ENCODE measurements at places on chromosomes 13 and 19. TPM values are rescaled to one million over a fixed set of nuclear protein-coding genes. Genes with fewer than 3 reads are reported as not detected.

DNA sequence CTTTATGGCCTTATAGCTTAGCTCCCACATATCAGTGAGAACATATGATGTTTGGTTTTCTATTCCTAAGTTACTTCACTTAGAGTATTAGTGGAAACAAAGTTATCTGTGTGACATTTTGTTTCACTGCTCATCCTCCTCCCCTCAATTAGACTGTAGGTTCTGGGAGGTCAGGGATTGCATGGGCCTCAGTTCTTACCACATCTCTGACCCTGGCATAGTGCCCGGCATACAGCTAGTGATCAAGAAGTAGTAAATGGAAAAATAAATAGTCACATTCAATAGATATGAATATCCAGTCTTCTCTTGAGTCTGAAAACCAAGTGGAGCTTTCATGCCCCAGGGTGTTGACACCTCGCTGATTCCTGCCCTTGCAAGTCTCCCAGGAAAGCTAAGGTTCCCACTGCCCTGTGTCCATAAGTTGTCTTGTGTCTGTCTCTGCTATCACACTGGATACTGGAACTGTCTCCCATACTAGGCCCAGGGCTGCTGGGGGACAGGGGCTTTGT lies 249.5 kb upstream of the TSHZ3 start:
- H3K4me1 ChIP-seq: peaks cover 26% of the 10 kb centered on the region
- H3K4me3 ChIP-seq: no peak overlapping the region
- no peaks in the 10 kb centered on the region for H3K27me3 ChIP-seq
- no peak overlapping the region for H3K27ac ChIP-seq
- no peak for DNase-seq

GRCh38 chr13:29165840-29166239 lies 345.7 kb downstream of the MTUS2 start:
- H3K27me3 ChIP-seq: no peaks in the 10 kb centered on the region
- H3K36me3 ChIP-seq: no peaks in the 10 kb centered on the region
- no peak overlapping the region for H3K27ac ChIP-seq
- no peak overlapping the region for H3K4me3 ChIP-seq
- no peaks in the 10 kb centered on the region for H3K4me1 ChIP-seq

DNA sequence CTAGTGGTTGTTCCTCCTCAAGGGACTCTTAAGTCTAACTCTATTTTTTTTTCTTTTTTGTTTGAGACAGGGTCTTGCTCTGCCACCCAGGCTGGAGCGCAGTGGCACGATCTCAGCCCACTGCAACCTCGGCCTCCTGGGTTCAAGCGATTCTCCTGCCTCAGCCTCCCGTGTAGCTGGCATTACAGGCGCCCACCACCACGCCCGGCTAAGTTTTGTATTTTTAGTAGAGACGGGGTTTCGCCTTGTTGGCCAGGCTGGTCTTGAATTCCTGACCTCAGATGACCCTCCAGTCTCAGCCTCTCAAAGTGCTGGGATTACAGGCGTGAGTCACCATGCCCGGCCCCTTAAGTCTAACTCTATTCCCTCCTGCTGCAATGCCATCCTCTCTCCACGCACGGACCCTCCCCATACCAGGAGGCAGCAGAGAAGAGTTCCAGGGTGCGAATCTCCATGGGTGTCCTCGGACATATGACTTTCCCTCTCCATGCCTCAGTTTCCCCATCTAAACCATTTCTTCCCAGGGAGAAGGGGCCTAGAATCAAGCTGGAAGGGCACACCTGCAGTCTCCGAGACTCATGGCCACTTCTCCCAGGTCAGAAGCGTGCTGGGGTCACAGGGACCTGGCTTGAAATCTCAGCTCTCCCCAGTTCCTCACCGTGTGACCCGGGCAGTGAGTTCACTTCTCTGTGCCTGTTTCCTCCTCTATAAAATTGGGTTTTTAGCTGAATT lies 6.0 kb upstream of the BCL3 start:
- H3K36me3 ChIP-seq: no peaks in the 10 kb centered on the region
- peaks cover 3% of the 10 kb centered on the region for H3K4me1 ChIP-seq
- no peaks in the 10 kb centered on the region for H3K27me3 ChIP-seq

DNA sequence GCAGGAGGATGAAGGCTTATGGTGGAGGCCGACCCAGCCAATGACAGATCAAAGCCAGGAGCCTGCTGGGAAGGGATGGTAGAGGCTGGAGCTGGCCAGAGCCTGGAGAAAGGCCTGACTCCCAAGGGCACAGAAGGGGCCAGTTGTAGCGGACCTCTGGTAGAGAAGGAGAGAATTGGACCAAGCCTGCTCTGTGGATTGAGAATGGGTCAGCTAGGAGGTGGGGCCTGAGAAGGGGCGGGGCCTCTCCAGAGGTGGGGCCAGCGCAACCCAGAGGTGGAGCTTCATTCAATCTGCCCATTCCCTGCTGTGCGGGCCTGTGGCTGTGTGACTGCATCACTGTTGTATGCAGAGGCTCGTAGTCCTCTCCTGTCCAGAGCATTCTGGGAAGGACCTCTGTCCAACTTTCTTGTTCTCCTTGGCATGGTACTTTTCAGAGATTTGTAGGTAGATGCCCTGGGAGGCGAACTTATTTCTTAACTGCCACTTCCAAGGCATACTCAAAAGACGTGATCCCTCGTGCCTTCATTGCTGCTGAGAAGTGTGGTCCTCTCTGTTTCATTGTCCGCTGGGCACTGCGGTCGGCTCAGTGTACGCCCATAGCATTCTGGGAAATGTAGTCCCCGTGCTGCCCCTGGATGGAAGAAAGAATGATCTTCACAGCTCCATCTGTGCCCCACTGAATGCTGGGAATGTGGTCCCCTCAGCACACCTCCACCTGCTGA lies 6.7 kb downstream of the GRIN2D start:
- peak; percentile 73 for DNase-seq
- H3K4me1 ChIP-seq: peaks cover 6% of the 10 kb centered on the region
- no peaks in the 10 kb centered on the region for H3K27me3 ChIP-seq
- H3K27ac ChIP-seq: no peak overlapping the region

DNA sequence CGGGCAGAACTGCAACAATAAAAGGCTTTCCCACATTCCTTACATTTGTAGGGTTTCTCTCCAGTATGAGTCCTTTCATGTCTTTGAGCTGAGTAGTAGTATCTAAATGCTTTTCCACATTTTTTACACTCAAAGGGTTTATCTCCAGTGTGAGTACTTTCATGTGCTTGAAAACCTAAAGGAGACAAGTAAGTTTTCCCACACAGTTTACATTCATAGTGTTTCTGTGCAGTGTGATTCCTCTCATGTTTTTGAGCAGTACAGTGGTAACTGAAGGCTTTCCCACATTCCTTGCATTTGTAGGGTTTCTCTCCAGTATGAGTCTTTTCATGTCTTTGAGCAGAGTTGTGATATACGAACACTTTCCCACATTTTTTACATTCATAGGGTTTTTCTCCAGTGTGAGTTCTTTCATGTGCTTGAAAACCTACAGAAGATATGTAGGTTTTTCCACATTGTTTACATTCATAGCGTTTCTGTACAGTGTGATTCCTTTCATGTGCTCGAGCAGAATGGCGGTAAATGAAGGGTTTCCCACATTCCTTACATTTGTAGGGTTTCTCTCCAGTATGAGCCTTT lies 47.0 kb downstream of the ZNF44 start:
- H3K4me1 ChIP-seq: no peaks in the 10 kb centered on the region
- H3K27me3 ChIP-seq: no peaks in the 10 kb centered on the region
- H3K4me3 ChIP-seq: no peak overlapping the region
- peaks cover 17% of the 10 kb centered on the region for H3K36me3 ChIP-seq

DNA sequence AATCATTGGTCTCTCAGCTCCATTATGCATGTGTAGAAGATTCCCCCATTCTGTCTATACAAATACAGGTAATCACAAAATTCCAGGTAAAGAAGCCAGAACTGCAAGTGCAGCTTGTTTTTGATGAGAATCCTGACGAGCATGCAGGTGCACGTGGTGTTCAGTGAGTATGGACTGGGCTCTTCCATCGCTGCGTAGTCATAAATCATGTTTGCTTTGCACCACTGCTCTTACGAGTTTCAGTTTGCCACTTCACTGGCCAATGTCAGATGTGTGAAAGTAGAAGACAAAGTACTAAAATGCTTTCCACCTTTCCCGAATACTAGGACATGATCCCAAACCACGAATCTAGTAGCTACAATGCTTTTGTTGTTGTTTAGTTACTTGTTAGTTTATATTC lies 390.7 kb downstream of the LIG4 start:
- no peak overlapping the region for H3K27ac ChIP-seq
- H3K4me3 ChIP-seq: no peak overlapping the region
- no peaks in the 10 kb centered on the region for H3K27me3 ChIP-seq
- no peak for DNase-seq

DNA sequence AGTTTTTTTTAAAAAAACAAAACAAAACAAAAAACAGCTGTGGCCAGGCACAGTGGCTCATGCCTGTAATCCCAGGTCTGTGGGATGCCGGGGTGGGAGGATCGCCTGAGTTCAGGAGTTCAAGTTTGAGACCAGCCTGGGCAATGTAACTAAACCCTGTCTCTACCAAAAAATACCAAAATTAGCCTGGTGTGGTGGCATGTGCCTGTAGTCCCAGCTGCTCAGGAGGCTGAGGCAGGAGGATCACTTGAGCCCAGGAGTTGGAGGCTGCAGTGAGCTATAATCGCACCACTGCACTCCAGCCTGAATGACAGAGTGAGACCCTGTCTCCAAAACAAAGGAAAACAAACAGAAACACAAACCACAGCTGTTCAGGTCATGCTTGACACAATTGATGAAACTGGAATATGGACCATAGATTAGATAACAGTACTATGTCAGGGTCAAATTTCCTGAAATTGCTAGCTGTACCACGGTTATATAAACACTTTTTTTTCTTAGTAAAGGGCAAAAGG lies 6.9 kb upstream of the ANGPTL4 start:
- no peak overlapping the region for H3K27ac ChIP-seq
- H3K27me3 ChIP-seq: no peaks in the 10 kb centered on the region
- H3K36me3 ChIP-seq: no peaks in the 10 kb centered on the region
- H3K4me3 ChIP-seq: no peak overlapping the region
- H3K4me1 ChIP-seq: no peaks in the 10 kb centered on the region

DNA sequence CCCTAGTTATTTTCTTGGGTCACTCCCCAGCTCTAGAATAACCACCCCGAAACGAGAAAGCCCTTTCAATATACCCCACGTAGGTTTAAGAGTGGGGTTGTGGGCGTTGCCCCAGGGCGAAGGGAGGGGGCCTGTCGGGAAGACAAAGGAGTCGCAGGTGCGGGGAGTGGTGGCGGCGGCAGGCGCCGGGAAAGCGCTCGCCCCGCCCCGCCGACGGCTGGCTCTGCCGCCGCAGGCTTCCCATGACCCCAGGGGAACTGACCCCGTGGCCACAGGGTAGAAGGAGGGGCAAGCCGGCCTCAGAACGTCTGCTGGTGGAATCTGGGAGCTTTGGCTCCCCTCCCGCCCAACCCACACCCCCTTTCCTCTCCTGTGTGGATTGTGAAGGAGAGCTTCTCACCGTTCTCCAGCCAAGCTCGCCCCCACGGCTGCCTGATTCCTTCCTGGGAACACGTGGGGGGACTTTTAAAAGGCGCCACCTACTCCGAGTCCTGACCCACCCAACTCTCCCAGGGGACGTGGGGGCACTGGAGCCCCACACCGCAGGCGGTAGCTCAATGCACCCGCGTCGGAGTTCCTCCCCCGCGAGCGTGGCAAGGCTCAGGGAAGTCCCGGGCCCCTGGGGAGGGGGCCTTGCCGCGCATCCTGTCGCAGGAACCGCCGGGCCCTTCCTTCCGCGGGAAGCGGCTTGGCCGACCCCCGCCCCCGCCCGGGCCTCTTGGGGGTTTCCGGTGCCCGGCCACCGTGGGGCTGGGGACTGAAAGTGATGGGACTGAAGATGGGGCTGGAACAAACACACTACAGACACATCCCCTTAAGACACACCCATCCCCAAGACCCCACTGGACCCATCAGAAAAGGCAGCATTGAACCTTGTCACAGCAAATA lies 5.5 kb downstream of the IER2 start:
- H3K27me3 ChIP-seq: no peaks in the 10 kb centered on the region
- H3K27ac ChIP-seq: no peak overlapping the region
- peak; percentile 43 for DNase-seq
- H3K4me1 ChIP-seq: peaks cover 49% of the 10 kb centered on the region
- H3K4me3 ChIP-seq: peak overlapping the region; percentile 6
- H3K36me3 ChIP-seq: no peaks in the 10 kb centered on the region

GRCh38 chr19:43300876-43301765 lies 31.8 kb upstream of the PSG9 start:
- no peaks in the 10 kb centered on the region for H3K4me1 ChIP-seq
- no peak overlapping the region for H3K27ac ChIP-seq
- H3K27me3 ChIP-seq: no peaks in the 10 kb centered on the region
- DNase-seq: no peak

DNA sequence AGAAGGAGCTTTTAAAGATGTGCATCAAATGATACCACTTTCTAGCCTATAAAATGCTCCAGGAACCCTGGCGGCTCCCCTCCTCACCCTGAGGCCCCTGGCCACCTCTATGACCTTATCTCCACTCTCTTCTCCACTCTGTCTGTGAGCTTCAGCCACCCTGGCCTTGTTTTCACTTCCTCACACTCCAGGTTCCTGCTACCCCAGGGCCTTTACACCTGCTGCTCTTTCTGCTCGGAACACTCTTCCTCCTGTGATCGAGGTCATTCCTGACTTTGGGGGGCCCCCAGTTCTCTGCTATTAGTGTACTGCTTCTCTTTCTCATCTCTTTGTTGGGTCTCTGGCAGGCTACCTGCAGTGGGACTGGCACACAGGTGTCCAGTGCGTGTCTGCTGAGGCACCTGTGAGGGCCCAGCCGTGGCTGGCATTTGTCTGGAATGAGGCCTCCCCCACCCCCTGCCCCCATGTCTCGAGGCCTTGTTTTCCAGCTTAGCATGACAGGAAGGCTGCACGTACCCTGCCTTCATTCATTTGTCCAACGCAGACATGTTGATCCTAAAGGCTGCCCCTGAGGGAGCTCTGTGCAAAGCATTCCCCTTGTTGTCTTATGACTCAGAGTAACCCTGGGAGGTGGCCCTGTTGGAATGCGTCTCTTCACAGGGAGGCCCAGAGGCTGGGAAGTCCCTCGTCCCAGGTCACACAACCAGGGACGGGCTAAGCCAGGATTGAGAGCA lies 2.3 kb downstream of the DDA1 start:
- peaks cover 13% of the 10 kb centered on the region for H3K36me3 ChIP-seq
- H3K27ac ChIP-seq: no peak overlapping the region
- peaks cover 11% of the 10 kb centered on the region for H3K4me1 ChIP-seq
- no peak for DNase-seq
- H3K4me3 ChIP-seq: no peak overlapping the region

DNA sequence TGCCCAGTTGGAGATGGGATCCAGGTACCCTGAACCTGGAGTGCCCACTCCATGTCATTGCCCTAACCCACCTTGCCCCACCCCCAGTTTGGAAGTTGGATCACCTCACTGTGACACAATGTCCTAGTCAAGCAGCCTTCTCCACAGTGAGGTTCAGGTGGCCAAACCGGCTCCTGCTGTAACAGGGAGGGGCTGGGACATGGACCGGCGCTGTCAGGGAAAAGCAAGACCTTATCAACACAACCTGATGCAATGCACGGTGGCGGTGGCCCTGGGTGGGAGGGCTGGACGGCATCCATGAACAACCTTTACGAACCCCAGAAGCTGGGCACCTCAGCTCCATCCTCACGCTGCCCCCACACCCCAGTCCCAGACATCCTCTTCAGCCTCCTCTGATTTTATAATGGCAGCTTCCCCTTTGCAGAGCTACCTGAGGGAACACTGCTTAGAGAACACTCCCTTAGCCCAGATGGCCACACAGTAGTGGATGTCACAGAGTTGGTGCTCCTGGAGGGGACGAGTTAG lies 1.6 kb upstream of the KRTDAP start:
- no peaks in the 10 kb centered on the region for H3K27me3 ChIP-seq
- H3K36me3 ChIP-seq: no peaks in the 10 kb centered on the region

Gene EPS8L1
- not detected for total RNA-seq

Gene ZNF540
- total RNA-seq: 8.7 TPM

Gene TMEM238
- total RNA-seq: 8.0 TPM

Gene ARRDC5
- not detected for total RNA-seq

Gene SYNE4
- total RNA-seq: 1.2 TPM

Gene ZNF550
- total RNA-seq: 5.7 TPM

Gene POGLUT2
- total RNA-seq: not detected

Gene RGL3
- total RNA-seq: 2.5 TPM

All from Karpas-422 (cell line).